AG08396 (cell line): ENCODE measurements at places on chromosomes 6 and 20.
A peak's percentile ranks its signal among the peaks of the same experiment; 100 is the strongest.

DNA sequence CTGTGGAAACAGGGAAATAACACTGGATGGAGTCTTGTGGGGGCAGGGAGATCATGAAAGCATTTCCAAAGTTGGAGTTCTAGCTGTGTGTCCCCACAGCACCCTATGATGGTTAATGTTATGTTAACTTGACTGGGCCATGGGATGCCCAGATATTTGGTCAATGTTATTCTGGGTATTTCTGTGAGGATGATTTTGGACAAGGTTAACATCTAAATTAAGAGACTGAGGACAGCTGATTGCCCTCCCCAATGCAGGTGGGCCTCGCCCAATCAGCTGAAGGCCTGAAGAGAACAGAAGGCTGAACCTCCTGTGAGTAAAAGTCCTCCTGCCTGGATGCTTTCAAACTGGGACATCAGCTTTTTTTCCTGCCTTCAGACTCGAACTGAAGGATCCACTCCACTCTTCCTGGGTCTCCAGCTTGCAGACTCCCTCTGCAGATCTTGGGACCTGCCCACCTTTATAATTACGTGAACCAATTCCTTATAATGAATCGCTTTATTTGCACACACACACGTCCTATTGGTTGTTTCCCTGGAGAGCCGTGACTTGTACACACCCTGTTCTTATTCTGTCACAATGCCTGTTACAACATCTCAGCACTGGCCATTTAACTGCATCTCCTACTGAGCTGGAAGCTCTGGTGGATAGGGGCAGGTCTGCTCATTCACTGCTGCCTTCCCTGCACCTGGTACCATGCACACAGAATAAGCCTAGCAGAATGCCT is 99.5 kb upstream of the IYD start:
- peak; percentile 13 for DNase-seq

DNA sequence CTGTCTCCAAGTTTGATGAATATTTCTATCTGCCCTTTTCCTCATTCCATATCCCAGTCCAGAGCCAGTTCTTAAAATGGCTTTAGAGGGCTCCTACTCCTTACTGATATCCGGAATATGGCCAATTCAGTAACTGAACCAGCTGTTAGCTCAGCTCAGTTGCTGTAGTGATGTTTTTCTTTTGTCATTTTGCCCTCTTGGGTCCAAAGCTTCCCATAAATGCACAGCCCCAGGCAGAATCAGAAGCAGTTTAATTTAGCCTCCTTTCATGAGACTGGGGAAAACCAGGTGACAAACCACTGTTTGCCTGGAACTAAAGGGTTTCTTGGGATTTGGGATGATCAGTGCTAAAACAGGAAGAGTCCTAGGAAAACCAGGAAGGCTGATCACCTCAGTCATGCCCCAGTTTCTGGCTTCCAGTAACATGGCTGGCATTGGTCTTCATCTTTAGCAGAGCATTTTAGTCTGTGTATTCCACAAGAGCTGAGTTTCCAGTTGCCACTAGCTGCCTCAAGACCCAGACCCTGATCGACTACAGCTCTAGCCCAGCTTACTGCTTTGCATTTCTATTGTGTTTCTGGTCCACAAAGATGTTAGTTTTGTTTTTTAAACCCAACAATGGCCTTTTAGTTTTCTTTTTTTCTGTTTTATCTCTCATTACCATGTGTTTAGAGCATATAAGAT is 40.6 kb upstream of the REV3L start:
- no peak for DNase-seq

GRCh38 chr20:16477632-16478031 is 95.6 kb downstream of the KIF16B start:
- DNase-seq = peak; percentile 5

DNA sequence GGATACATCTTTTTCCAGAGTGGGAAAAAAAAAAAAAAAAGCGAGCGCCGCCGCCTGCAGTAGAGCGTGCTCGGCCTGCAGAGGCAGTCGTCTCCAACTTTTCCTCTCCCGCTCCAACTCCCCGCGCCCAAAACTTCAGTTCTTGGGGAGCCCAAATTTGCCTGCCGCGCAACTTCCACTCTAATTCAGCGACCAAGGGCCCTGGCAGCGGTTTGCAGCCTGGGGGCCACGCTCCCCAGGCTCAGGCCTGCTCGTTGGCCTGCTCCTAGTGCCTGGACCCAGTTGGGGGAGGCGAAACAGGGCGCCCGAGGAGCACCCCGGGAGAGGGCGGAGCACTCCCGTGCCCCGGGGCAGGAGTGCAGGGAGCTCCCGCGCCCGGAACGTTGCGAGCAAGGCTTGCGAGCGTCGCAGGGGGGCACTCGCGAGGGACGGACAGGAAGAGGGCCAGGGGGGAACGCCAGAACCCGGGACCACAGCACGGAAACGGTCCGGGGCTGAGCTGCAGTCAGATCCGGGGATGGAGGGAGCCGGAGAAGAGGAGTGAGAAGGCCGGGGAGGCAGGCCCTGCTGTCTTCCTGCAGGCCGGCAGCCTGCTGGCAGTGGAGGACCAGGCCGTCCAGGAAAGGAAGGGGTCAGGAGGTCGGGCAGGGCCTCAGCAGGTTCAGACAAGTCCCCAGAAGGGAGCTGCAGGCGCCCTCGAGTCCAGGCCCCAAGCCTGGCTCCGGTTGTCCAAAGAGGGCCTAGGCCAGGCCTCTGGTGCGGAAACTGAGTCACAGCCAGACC is at the start of gene STX16:
Gene STX16, plus strand, starts transcription at position 508 of the 783 bp plus-strand sequence. CDS start 724 bp downstream, outside the sequence.
- DNase-seq = peak; percentile 96

GRCh38 chr6:7833751-7834070 is 76.9 kb downstream of the TXNDC5 start:
- DNase-seq = no peak

- DNase-seq = no peak
These were observed 15.6 kb downstream of the BTN2A1 start for GRCh38 chr6:26473429-26473757.

- no peak for DNase-seq
These were observed 196.9 kb downstream of the NFATC2 start for GRCh38 chr20:51345601-51346101.

GRCh38 chr6:11164717-11165646 is 53.5 kb upstream of the ERVFRD-1 start:
- no peak for DNase-seq

- DNase-seq = no peak
These were observed 259.3 kb upstream of the TBX18 start for GRCh38 chr6:85023721-85024120.

DNA sequence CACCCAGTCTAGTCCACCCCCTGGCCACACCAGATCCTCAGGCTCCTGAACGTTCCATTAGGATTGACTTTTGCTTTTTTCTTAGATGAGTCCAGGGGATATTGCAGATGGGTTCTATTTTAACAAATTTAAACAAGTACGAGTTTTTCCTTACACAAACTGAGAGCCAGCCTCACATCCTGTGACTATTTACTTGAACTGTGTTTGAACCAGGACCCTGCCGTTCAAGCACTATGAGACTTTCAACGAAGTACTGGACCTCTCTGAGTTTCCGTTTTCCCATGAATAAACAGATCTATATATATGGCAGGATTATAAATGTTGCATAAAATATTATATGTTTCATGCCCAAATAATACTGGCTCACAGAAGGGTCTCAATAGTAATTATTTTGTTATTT is 1.4 kb upstream of the METTL24 start:
- no peak for DNase-seq

- DNase-seq = no peak
These were observed 1.8 kb downstream of the SIM1 start for GRCh38 chr6:100462706-100463629.

DNA sequence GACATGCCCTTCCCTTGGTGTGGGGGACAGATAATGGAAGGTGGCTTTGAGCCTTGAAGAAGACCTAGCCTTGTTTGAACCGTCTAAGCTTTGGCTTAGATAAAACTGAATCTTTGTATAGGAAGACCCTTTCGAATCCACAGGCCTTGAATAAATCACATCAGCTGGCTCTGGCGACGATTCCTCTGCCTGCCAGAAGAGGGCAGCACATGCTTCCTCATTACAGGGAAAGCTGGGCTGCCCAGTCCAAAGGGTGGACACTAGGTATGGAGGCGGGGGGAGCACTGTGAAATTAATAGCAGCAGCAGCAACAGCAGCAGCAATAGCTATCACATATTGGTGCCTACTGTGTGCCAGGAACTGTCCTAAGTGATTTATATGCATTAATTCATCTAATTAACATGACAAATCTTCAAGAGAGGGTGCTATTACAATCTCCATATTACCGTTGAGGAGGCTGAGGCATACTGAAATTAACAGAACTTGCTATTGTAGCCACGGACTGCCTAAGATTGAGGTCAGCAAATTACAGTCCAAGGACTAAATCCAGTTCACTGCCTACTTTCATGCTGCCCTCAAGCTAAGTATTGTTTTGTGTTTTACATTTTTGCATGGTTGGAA is 85.1 kb downstream of the CLIC5 start:
- DNase-seq = peak; percentile 70

DNA sequence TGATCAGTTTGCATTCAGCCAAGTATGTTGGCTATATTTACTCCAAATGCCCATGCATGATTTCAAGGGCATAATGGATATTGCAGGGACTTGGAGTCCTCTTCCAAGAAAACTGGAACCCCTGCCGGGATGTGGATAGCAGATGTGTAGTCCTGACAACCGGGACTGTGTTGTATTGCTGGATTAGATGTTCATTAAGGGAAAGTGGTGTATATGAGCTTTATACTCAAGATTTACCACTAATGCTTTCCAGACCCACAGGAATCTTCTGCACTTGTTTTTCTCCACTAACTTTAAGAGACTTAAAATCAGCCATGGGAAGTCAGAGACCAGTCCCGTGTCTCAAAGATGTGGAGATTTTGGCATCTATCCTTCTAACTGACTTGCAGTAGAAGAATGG is 770.9 kb downstream of the HDGFL1 start:
- no peak for DNase-seq

- no peak for DNase-seq
These were observed 55.9 kb upstream of the SNX9 start for GRCh38 chr6:157766901-157767774.

- no peak for DNase-seq
These were observed 56.5 kb upstream of the PKIB start for GRCh38 chr6:122553697-122554096.

DNA sequence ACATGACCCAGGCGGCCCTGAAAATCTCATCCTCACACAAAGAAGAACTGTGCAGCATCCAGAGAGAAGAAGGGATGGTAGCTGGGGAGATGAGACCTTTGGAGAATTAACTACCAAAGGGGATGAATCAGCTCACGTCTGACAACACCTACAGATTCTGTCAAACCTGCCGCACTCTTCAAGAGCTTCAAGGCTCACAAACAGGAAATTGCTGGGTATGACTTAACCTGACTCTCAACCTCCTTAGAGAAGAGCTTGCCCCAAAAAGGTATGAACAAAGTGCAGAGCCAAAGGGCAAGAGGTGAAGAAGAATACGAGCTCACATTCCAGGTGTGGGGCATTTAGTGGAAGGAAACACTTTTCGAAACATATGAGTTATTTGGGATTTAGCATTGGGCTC is 139.8 kb downstream of the BACH2 start:
- no peak for DNase-seq

- DNase-seq = no peak
These were observed 76.0 kb upstream of the CD93 start for GRCh38 chr20:23161968-23162696.

GRCh38 chr6:127900935-127901334 is at the start of gene THEMIS:
TSS of gene THEMIS (minus strand) at chr6:127901058. CDS start at chr6:127900932, 126 bp downstream.
- no peak for DNase-seq

DNA sequence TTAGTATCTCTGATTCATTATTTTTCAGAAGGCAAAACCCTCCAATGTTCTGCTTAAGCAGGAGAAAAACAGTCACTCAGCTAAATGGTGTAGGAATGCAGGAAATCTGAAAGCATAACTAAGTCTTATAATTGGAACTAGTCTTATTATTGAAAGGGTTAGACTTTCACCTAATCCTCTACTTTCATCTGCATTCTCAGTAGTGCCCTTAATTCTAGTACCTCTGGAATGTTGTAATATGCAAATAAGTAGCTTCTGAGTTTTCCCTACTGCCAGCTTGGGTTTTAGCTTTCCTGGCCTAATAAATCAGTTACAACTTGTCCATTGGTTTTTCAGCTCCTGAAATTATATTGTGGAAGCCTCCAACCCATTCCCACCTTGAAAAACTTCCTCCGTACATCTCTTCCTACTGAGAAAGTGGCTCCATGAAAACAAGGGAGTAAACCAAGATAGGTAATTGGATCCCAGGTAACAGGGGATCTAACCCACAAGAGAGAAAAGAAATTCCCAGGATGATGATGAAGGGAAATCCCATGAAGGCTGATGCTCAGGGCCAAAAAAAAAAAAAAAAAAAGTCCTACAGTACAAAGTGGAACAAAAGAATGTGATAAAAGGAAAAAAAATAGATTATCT is 147.0 kb downstream of the TBC1D32 start:
- no peak for DNase-seq

DNA sequence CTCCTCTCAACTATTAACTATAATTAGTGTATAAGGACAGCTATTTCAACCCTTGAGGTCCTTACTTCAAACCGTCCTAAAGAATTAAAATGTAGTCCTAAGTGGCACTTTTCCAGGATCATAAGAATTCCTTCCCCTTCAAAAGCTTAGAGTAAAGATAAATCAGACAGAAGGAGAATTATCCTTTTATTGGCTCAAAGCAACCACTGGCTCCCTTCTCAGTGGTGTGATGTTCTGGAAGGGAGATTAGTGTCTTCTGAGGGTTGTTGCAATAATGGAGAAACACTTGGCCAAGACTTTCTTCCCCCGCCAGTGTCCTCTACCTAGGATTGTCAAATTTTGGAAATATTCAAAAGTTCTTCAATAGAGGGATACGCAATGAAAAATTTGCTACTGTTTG is 89.1 kb upstream of the PLEKHG1 start:
- no peak for DNase-seq

DNA sequence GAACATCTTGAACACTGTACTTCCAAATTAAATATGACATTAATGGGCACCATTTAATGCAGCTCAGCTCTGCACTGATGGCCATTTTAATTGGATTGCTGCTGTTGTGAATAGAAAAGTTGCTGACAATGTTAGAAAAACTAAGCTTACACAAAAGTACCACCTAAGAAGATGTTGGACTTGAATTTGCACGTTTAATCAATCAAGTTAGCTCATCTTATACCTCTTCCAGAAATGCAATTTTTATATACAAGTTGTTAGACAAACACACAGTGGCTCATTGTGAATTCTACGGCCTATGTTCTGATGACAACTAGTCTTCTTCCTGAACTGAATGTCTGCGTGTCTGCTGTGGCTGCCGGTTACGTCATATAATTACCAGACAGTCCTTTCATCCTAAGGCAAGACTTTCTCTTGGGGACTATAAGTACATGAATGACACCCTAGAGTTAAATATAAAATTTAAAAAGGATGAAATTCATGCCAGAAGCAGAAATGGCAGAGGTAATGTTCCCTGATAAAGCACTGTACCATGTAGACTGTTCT is 330.2 kb downstream of the EPM2A start:
- no peak for DNase-seq

GRCh38 chr20:36175016-36175415 is 20.5 kb downstream of the EPB41L1 start:
- peak; percentile 66 for DNase-seq
